ENCODE measurements at places on chromosomes 6 and 20. TPM values are rescaled to one million over a fixed set of nuclear protein-coding genes. Genes with fewer than 3 reads are reported as not detected.

DNA sequence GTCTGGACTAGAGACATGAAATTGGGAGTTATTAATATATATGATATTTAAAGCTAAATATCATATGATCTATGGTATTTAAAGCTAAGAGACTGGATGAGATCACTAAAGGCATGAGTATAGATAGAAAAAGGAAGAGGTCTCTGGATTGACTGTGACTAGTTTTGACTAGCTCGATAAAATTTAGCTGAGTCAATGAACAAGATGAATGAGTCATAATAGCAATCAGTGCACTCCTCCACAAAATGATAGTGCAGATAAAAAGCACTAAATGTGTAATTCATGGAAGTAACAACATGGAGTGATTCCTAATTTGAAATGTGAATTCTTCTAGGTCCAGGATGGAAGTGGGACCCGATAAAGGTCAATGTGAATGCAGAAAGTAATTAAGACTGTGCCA is 127.4 kb downstream of the PFDN4 start:
- H3K4me1 ChIP-seq, result peaks cover 2% of the 10 kb centered on the region
- no peaks in the 10 kb centered on the region for H3K36me3 ChIP-seq
- no peak for DNase-seq
- no peak overlapping the region for H3K27ac ChIP-seq
- H3K27me3 ChIP-seq, result no peaks in the 10 kb centered on the region

GRCh38 chr20:3223651-3223993 is 14.3 kb downstream of the ITPA start:
- no peaks in the 10 kb centered on the region for H3K27me3 ChIP-seq
- no peak overlapping the region for H3K4me3 ChIP-seq
- no peak overlapping the region for H3K27ac ChIP-seq
- peaks cover 5% of the 10 kb centered on the region for H3K36me3 ChIP-seq

GRCh38 chr6:11810039-11810541 is 31.5 kb upstream of the ADTRP start:
- peak overlapping the region; percentile 60 for H3K27ac ChIP-seq
- no peak for DNase-seq
- no peak overlapping the region for H3K4me3 ChIP-seq
- H3K4me1 ChIP-seq, result peaks cover 42% of the 10 kb centered on the region
- no peaks in the 10 kb centered on the region for H3K36me3 ChIP-seq

DNA sequence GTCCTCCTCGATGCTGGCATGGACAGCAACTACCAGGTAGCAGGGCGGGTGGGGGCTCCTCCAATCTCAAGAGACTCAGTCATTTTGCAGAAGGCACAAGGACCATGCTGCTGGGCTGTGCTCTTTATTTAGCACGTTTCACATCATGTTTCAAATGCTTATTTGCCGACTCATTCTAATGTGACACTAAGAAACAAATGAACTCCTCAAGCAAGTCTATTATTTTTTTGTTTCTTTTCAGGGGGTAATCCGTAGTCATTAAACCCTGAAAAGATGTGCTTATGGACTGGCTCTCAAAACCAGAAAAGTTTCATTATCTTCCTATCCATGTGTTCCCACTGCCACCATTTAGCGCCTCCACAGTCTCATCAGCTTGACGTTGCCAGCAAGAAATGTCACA is 92.9 kb downstream of the ANKS1A start:
- no peaks in the 10 kb centered on the region for H3K27me3 ChIP-seq
- H3K4me1 ChIP-seq, result peaks cover 5% of the 10 kb centered on the region
- no peak overlapping the region for H3K4me3 ChIP-seq
- peak overlapping the region; percentile 14 for H3K27ac ChIP-seq

GRCh38 chr6:5557506-5557905 is 296.2 kb downstream of the FARS2 start:
- H3K27ac ChIP-seq, result no peak overlapping the region
- H3K4me3 ChIP-seq, result no peak overlapping the region
- no peak for DNase-seq
- H3K36me3 ChIP-seq, result peaks cover 9% of the 10 kb centered on the region

The HNF4A gene
- total RNA-seq, result 19.9 TPM

The SLC17A9 gene
- 3.9 TPM for total RNA-seq

Data from type B pancreatic cell (in vitro differentiated cells).